Prostate gland (tissue), 2 donors: ENCODE measurements at places on chromosomes 11 and 22.

GRCh38 chr11:128467610-128468041 lies 119.7 kb downstream of the ETS1 start:
- no peak overlapping the region for H3K27ac ChIP-seq
- H3K4me1 ChIP-seq: no peaks in the 10 kb centered on the region
- no peaks in the 10 kb centered on the region for H3K27me3 ChIP-seq

GRCh38 chr11:59218319-59218718 lies 5.6 kb upstream of the MPEG1 start:
- no peaks in the 10 kb centered on the region for H3K4me1 ChIP-seq
- H3K36me3 ChIP-seq: no peaks in the 10 kb centered on the region
- no peak overlapping the region for H3K27ac ChIP-seq

GRCh38 chr11:66853242-66854229 lies 3.3 kb upstream of the LRFN4 start:
- H3K36me3 ChIP-seq: no peaks in the 10 kb centered on the region
- H3K4me1 ChIP-seq: no peaks in the 10 kb centered on the region
- H3K27me3 ChIP-seq: no peaks in the 10 kb centered on the region
- no peak overlapping the region for H3K4me3 ChIP-seq

DNA sequence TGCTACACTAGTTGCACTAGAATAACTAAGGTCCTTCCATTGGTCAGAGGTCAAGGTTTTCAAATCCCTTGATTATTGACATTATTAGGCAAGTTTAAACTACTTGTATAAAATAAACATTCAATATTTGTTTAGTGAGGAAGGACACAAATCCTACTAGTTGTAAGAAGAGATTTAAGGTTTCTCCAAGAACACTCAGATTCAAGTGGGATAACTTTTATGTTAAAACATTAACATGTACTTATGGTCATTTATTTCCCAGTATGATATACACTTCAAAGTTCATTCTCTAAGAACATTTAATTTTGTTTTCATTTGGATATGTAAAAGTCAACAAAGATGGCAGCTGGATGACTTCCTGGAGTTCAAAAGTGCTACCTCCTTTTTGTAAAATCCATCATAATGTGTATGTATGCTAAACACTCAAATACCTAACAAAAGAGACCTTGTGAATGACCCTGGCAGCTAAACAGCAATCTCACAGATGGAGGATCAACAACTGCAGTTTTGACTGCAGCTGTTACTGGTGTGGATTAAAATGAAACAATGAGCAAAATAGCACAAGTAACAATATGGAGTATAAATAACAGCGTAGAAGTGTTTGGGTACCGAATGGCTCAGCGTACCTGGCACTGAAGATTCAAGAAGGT lies 1.5 kb downstream of the CCDC90B start:
- H3K27me3 ChIP-seq: no peaks in the 10 kb centered on the region
- H3K4me3 ChIP-seq: peak overlapping the region; percentile 72
- no peaks in the 10 kb centered on the region for H3K36me3 ChIP-seq
- peaks cover 12% of the 10 kb centered on the region for H3K4me1 ChIP-seq
- peak overlapping the region; percentile 96 for H3K27ac ChIP-seq

DNA sequence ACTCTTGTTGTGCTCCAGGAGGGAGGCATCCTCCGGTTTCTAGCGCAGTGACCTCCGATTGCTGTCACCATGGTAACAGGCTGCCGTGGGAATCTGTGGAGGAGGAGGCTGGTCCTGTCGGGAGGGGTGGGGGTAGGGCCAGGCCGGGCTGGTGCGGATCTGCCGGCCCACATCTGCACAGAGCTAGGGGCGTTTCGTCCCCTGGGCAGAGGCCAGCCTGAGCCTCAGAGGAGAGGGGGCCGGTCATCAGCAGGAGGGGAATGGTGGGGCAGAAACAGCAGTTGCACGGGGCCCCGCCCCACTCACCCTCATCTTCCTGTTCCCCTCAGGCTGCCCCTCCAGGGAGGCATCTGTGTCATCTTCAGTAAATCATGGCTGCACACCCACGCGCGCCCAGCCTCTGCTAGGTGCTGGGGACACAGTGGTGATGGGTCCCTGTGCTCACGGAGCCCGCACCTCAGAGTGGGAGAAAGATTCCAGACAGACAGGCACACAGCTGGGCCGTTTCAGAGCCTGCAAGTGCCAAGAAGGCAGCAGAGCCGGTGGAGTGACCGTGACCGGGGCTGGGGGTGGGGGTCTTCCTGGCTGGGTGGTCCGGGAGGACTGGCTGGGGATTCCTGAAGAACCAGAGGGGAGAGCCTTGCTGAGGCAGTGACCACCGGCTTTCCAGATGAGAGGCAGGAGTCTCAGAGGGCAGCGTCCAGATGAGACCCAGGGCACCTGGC lies 120.5 kb downstream of the CACNA1I start:
- peaks cover 6% of the 10 kb centered on the region for H3K27me3 ChIP-seq
- no peaks in the 10 kb centered on the region for H3K36me3 ChIP-seq
- no peaks in the 10 kb centered on the region for H3K4me1 ChIP-seq
- H3K27ac ChIP-seq: no peak overlapping the region

- no peaks in the 10 kb centered on the region for H3K36me3 ChIP-seq
- DNase-seq: no peak
- no peak overlapping the region for H3K27ac ChIP-seq
- H3K4me1 ChIP-seq: no peaks in the 10 kb centered on the region
- H3K4me3 ChIP-seq: no peak overlapping the region
Observed at GRCh38 chr11:83427501-83427900, 141.3 kb upstream of the CCDC90B start.

- no peak for DNase-seq
- peak overlapping the region; percentile 83 for H3K27ac ChIP-seq
Observed at GRCh38 chr11:417652-418342, 3.0 kb upstream of the SIGIRR start.

DNA sequence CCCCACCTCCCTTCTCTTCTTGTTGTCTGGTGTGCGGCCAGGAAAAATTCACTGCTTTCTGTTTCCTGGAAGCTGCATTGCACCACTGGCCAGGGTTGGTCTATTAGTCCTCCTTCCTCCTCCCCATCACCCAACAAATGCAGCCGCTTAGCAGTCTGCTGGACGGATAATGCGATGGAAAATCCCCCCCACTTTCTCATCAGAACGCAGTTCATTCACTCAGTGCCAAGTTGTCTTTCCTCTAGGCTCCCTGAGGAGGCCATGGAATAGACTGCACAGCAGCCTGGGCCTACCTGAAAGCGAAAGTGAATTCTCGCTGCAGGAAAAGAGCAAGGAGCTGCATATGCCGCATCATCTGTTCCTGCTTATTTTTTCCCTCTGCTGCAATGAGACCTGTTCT lies 513.6 kb downstream of the METTL15 start:
- H3K4me1 ChIP-seq: no peaks in the 10 kb centered on the region
- H3K27me3 ChIP-seq: no peaks in the 10 kb centered on the region
- no peaks in the 10 kb centered on the region for H3K36me3 ChIP-seq
- no peak overlapping the region for H3K27ac ChIP-seq

DNA sequence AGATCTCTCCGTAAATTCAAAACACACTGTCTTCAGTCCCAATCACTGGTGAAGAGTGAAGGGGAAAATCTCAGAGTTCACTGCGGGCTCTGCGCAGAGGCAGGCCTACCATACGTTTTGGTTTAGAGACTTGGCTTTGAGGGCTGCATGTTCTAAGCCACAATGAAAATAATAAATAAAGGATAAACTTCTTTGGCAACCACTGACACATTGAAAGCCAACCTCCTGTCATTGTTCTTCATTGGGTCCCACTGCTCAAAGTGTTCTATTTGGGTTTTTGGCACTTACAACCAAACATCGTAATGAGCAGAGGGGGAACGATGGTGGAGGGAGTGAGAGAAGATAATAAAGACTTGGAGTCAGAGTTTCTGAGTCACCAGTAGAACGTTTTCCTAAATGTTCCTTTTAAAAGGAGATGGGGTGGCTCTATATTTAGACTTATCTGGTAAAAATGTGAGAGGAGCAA lies 472.9 kb downstream of the SOX6 start:
- H3K27me3 ChIP-seq: no peaks in the 10 kb centered on the region
- DNase-seq: no peak
- no peaks in the 10 kb centered on the region for H3K4me1 ChIP-seq
- H3K4me3 ChIP-seq: no peak overlapping the region

- DNase-seq: no peak
- no peak overlapping the region for H3K4me3 ChIP-seq
- H3K27ac ChIP-seq: no peak overlapping the region
- H3K36me3 ChIP-seq: no peaks in the 10 kb centered on the region
- no peaks in the 10 kb centered on the region for H3K4me1 ChIP-seq
Observed at GRCh38 chr11:126722956-126723664, 277.5 kb downstream of the KIRREL3 start.

DNA sequence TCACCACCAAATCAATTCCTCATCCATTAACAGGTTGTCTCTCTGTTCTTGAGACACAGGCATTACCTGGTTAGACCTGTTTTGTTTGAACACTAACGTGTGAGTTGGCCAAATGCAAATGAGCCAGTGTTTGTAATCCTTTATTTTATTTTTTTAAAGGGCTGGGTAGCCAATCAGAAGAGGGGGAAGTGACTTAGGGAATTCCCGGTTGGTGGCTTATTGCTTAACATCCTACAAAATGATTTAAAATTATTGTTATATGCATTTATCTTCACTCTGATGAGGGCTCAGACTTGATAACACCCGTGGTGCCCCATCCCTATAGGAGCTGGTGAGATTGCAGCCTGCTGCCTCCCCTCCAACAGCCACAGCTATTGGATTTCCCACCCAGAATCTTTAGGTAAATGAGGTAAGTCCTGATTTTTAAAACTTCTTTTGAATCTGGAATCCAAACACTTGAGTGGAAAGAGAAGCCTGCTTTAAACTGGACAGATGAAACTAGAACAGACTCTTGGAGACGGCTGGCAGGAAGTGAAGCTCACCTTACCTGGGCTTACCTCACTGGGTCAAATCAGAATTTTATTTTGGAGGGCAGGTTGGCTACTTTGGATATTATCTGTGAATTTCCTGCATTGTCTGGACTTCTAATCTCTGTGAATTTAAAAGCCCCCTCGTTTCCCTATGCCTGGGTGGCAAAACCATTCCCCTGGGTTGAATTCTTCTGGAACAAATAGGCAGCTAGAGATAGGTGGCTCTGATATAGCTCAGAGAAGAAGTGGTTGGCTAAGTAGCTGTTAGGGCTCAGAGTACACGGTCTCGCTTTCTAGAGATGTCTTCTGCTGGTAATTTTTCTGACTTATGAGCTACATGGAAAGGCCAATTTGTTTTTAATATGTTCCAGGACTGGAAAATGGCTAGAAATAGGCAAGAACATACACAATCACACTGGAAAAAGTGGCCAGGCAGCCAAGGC lies at the start of gene EHF:
Gene EHF (plus strand): TSS at position 274 of the 973 bp plus-strand sequence. CDS start 21,538 bp downstream, outside the sequence.
- no peaks in the 10 kb centered on the region for H3K36me3 ChIP-seq
- peak; percentile 81 for DNase-seq

DNA sequence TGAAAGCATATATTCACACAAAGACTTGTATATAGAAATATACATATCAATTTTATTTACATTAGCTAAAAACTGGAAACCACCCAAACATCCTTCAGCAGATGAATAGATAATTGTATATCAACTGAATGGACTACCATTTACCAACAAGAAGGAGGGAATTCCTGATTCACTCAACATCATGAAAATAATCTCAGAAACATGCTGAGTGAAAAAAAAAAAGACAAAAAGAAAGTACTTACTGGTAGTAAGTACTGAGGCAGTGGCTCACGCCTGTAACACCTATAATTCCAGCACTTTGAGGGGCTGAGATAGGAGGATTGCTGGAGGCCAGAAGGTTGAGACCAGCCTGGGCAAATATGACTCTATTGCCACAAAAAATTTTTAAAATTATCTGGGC lies 7.4 kb upstream of the IPO7 start:
- no peak for DNase-seq
- no peak overlapping the region for H3K4me3 ChIP-seq
- H3K27ac ChIP-seq: no peak overlapping the region
- no peaks in the 10 kb centered on the region for H3K4me1 ChIP-seq
- H3K27me3 ChIP-seq: no peaks in the 10 kb centered on the region

DNA sequence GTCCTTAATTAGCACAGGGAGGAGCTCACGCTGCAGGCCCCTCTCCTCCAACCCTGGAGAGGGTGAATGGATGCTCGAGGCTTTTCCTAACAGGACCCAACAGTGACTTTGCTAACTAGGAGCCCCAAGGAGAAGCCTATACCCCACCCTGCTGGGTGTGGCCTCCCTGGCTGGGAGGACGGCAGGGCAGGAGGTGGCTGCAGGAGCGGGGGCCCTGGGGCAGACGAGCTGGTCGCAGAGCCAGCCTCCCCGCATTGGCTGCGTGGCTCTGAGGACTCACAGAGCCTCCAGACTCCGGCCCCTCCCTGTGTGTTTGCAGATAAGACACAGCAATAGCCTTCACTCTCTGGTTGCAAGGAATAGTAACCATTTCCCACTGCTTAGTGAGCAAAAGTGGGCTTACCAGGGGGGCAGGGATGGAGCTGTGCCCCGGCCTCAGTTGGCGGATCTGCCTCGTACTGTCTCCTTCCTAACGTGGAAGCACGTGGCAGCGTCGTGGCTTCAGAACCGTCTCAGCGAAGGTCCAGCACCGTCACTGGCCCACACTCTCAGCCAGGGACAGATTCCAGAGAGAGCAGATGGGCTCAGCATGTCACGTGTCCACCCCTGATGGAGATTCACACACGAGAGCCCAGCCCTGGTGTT lies 1087.5 kb downstream of the BRD1 start:
- no peaks in the 10 kb centered on the region for H3K27me3 ChIP-seq
- DNase-seq: no peak
- H3K4me3 ChIP-seq: no peak overlapping the region
- H3K4me1 ChIP-seq: no peaks in the 10 kb centered on the region
- H3K36me3 ChIP-seq: no peaks in the 10 kb centered on the region

DNA sequence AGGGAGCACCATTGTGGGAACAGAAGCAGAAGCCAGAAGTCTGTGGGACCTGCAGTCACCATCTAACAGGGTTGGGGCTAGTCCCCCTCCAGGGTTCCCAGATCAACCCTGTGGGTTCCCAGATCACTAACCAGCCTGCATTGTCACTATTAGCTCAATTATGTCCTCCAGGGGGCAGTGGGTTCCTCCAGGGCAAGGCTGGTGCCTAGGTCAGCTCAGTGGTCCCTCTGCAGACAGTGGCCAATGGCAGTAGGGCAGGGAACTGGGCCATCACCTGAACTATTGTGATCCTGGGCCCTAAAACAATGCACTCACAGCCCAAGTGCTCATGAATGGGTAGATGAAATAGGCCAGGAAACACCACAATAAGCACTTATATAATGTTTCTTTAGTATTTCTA lies 18.8 kb upstream of the PRSS23 start:
- H3K36me3 ChIP-seq: no peaks in the 10 kb centered on the region
- no peaks in the 10 kb centered on the region for H3K27me3 ChIP-seq
- no peaks in the 10 kb centered on the region for H3K4me1 ChIP-seq
- H3K27ac ChIP-seq: no peak overlapping the region

GRCh38 chr11:129412494-129412893 lies 36.8 kb downstream of the BARX2 start:
- no peak for DNase-seq
- H3K4me3 ChIP-seq: no peak overlapping the region
- no peaks in the 10 kb centered on the region for H3K4me1 ChIP-seq
- H3K27ac ChIP-seq: no peak overlapping the region
- H3K36me3 ChIP-seq: no peaks in the 10 kb centered on the region
- no peaks in the 10 kb centered on the region for H3K27me3 ChIP-seq

DNA sequence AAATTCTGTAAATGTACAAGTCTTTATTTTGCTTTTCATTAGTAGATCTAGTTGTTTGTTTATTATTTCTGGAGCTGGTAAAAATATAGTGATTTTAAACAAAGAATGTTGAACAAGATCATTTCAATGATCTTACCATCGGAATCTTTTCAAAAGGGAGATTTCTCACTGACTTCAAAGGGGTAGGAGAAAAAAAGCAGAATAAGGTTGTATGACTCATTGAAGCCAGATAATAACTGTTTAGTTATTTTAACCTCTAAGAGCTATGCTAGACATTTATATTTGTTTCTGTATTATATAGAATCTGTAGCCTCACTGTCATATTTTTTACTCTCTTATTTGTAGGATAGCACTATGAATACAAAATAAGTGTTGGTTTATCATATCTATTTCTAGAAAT lies 8.1 kb upstream of the PDE3B start:
- no peak overlapping the region for H3K4me3 ChIP-seq
- H3K27me3 ChIP-seq: no peaks in the 10 kb centered on the region
- no peak for DNase-seq
- H3K27ac ChIP-seq: peak overlapping the region; percentile 16
- peaks cover 6% of the 10 kb centered on the region for H3K4me1 ChIP-seq
- no peaks in the 10 kb centered on the region for H3K36me3 ChIP-seq
